M059J (cell line): ENCODE measurements at places on chromosomes 1 and 21. TPM values are rescaled to one million over a fixed set of nuclear protein-coding genes. Genes with fewer than 3 reads are reported as not detected.

C1QA gene
- total RNA-seq, result not detected in 2 replicates

AADACL3 gene
- not detected in 2 replicates for total RNA-seq

SYT14 gene
- 3.7 and 6.1 TPM in 2 replicates for total RNA-seq

S100A6 gene
- 526 and 547 TPM in 2 replicates for total RNA-seq

RIPK4 gene
- total RNA-seq, result 13.1 and 20.5 TPM in 2 replicates

DNA sequence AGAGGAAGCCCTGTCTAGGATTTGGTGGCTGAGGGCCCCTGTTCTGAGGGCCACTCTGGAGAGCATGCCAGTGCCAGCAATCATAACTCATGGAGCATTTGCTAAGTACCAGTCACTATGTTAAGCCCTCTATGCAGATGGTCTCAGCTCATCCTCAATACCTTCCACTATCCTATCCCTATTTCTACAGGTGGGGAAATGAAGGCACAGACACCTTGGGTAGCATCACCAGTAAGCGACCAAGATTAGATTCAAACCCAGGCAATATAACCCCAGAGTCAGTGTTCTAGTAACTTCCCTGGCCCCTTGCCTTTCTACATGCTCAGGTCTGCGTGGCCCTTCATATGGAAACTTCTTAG is 7.9 kb upstream of the NBPF1 start:
- no peak for DNase-seq

- DNase-seq, result peak; percentile 25
These were observed 3.7 kb upstream of the MEGF6 start for GRCh38 chr1:3614755-3615742.

DNA sequence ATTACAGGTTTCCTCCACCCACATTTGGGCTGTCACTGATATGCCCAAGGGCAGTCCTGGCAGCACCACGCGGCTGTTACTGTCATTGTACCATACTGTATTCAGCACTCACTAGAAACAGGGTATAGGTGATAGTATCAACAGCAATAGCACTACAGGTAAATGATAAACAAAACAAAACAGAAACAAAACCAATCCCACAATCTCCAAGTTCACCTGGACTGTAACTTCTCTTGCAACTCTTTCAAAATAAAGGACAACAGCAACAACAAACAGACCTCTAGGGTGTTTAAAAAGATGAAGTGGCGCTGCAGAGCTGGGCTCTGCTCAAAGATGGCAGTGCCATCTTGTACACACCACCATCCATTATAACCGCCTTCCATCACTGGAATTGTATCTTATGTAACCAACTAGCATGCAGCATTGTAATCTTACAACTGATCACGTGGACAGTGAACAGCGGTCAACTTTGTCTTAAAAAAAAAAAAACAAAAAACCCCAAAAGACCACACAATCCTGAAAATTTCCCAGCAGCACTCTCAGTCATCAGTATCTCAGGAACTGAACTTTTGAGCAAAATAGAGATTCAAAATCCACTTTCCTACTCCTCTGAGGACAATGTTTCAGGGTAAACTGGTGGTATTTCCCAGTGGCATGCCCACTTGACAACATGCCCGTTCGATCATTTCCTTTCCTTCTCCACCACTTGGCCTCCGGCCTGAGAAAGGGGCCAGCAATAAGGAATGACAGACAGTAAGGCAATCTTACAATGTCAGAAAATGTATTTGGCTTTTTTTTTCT is 3.8 kb downstream of the IRF2BP2 start:
- DNase-seq, result peak; percentile 69

- no peak for DNase-seq
These were observed 7.8 kb downstream of the GNPAT start for GRCh38 chr1:231248778-231249177.

DNA sequence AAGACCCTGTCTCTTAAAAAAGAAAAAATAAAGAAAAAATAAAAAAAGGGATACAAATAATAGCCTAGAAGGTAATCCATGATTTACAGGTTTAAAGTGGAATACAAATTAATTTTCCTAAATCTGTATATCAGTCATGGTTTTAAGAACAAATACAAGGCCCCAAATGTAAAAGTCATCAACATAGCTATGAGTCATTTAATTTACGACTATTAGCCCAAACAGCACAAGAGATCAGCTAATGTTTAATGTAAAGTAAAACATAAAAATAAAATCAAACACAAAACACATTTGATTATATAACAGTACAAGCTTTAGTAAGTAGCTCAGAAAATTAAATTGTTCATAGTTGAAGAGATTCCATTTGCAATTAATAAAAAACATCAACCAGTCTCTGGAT is 20.3 kb upstream of the TAL1 start:
- no peak for DNase-seq

GRCh38 chr1:168001213-168001612 is 64.3 kb upstream of the MPC2 start:
- no peak for DNase-seq

DNA sequence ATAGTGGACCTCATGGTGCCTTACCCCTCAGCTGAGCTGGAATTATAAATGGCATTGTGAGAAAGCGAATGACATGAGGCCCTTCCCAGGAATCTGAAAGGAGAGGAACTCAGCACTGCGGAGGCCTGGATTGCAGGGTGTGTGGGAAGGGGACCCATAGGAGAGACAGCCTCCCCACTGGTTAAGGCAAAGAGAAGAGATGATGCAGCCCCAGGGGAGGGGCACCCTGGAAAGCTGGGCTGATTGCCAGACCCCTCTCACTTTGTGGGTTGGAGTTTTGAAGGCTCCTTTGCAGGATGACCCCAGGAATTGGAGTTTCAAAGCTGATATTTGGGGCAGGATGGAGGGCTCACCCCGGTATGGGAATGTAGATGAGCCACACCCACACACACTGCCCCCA is 2.0 kb downstream of the NPPB start:
- DNase-seq, result no peak
